ENCODE measurements at places on chromosomes 13 and 19. TPM values are rescaled to one million over a fixed set of nuclear protein-coding genes. Genes with fewer than 3 reads are reported as not detected.

Gene MYO1F
- total RNA-seq, result 0.22 TPM

Gene CLC
- total RNA-seq, result not detected

Gene ELL
- 15.2 TPM for total RNA-seq

Gene ZNF728
- total RNA-seq, result 0.12 TPM

Gene CCDC194
- not detected for total RNA-seq

Gene MLNR
- not detected for total RNA-seq

Gene S1PR5
- 0.12 TPM for total RNA-seq

Gene CYP4F3
- total RNA-seq, result not detected

Gene PTGER1
- total RNA-seq, result 5.2 TPM

Gene FUT2
- total RNA-seq, result not detected

Gene NAPA
- total RNA-seq, result 79.2 TPM

Gene KIR2DL3
- not detected for total RNA-seq

Gene FFAR1
- not detected for total RNA-seq

Gene ZNF223
- total RNA-seq, result 3.7 TPM

Gene NTF4
- not detected for total RNA-seq

Gene ZNF135
- total RNA-seq, result 6.2 TPM

Gene OR10H3
- not detected for total RNA-seq

Gene TRPM4
- 17.1 TPM for total RNA-seq

Gene MRPL54
- total RNA-seq, result 39.9 TPM

Gene ZFP82
- total RNA-seq, result 6.4 TPM

Gene ZNF729
- total RNA-seq, result under 0.01 TPM

Gene C13orf42
- not detected for total RNA-seq

Gene CAPN12
- total RNA-seq, result not detected

Gene ZNF66
- total RNA-seq, result 1.7 TPM

Gene SHISA7
- not detected for total RNA-seq

Gene GNA15
- 0.11 TPM for total RNA-seq

Gene ZNF85
- total RNA-seq, result 3.5 TPM

Gene TMEM190
- not detected for total RNA-seq

Gene PDX1
- total RNA-seq, result not detected

Gene ZNF320
- total RNA-seq, result 20.1 TPM

Gene HNRNPM
- 123 TPM for total RNA-seq

Gene RASAL3
- not detected for total RNA-seq

Gene GPR4
- 0.12 TPM for total RNA-seq

Gene LYPD3
- total RNA-seq, result 0.11 TPM

Gene PPP6R1
- total RNA-seq, result 34.7 TPM

Gene ATP4B
- not detected for total RNA-seq

Gene ITGBL1
- 56.5 TPM for total RNA-seq

Gene LPAR6
- total RNA-seq, result 14.2 TPM

Gene SLITRK6
- 0.22 TPM for total RNA-seq

Gene TRPC4
- 4.8 TPM for total RNA-seq

Gene TEKTIP1
- not detected for total RNA-seq

Gene TMEM59L
- total RNA-seq, result 0.11 TPM

Gene VSTM2B
- not detected for total RNA-seq

Gene TYROBP
- total RNA-seq, result not detected

Gene CRTC1
- total RNA-seq, result 2.1 TPM

Gene LIN37
- total RNA-seq, result 12.2 TPM

Gene ZNF529
- total RNA-seq, result 8.5 TPM
